Lung (tissue), 17 donors: ENCODE measurements at places on chromosomes 12 and 14. TPM values are rescaled to one million over a fixed set of nuclear protein-coding genes. Genes with fewer than 3 reads are reported as not detected.

DNA sequence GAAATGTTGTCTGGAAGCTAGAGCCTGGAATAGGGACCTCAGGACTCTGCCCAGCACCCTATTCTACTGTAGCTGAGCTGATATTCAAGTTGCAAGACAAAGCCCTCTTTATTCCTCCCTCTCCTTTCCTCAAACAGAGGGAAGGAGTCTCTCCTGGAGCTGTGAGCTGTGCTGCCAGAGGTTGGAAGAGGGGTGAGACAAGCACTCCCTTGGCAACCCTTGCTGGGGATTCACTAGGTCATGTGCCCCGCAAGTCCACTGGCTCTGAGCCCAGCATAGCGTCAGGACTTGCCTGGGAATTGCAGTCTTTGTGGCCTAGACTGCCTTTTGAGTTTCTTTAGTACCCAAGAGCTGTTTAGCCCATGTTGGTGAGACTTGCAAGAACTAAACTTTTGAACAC lies 11.4 kb upstream of the ASCL1 start:
- no peaks in the 10 kb centered on the region for H3K36me3 ChIP-seq
- H3K27me3 ChIP-seq, result peaks cover 21% of the 10 kb centered on the region
- H3K27ac ChIP-seq, result no peak overlapping the region
- no peak overlapping the region for H3K4me3 ChIP-seq
- H3K4me1 ChIP-seq, result no peaks in the 10 kb centered on the region

- H3K27me3 ChIP-seq, result no peaks in the 10 kb centered on the region
- H3K27ac ChIP-seq, result no peak overlapping the region
- DNase-seq, result no peak
- no peaks in the 10 kb centered on the region for H3K36me3 ChIP-seq
- no peaks in the 10 kb centered on the region for H3K4me1 ChIP-seq
These were observed 260.4 kb upstream of the PPFIA2 start for GRCh38 chr12:82019533-82019932.

DNA sequence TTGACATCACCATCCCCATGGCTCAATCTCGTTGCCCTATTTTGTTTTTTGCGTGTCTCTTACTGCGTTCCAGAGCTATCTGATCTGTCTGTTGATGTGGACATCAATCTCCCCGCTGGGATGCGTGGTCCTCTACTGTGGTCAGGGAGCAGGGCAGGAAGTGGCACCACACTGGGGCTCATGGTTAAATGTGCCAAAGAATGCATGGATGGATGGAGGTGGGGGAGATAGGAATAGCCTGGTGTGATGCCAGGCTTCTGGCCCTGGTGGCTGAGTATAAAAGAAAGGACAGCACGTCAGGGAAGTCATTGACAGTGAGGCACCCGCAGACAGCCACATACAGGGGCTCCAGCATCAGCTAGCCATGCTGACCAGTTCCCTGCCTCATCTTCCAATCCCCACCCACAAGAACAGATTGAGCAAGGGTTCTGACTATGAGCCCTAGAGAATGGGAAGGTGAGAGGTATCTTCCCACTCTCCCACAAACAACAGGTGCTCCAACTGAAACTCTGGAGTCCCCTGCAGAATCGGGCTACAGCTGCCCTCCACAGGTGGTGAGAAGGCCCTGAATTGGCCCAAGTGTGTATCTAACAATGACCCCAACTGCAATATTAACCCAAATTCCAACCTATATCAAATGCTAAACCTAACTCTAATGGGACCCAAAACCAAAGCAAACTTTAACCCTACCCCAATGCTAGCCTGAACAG lies 2.7 kb upstream of the BEGAIN start:
- no peak for DNase-seq
- no peak overlapping the region for H3K4me3 ChIP-seq
- H3K27me3 ChIP-seq, result peaks cover 7% of the 10 kb centered on the region
- H3K36me3 ChIP-seq, result no peaks in the 10 kb centered on the region
- H3K27ac ChIP-seq, result no peak overlapping the region
- H3K4me1 ChIP-seq, result peaks cover 9% of the 10 kb centered on the region

GRCh38 chr12:123957196-123957595 lies 15.4 kb downstream of the CCDC92 start:
- no peak overlapping the region for H3K27ac ChIP-seq
- H3K36me3 ChIP-seq, result peaks cover 7% of the 10 kb centered on the region
- H3K4me3 ChIP-seq, result no peak overlapping the region

The TAS2R7 gene
- not detected for polyA plus RNA-seq

DNA sequence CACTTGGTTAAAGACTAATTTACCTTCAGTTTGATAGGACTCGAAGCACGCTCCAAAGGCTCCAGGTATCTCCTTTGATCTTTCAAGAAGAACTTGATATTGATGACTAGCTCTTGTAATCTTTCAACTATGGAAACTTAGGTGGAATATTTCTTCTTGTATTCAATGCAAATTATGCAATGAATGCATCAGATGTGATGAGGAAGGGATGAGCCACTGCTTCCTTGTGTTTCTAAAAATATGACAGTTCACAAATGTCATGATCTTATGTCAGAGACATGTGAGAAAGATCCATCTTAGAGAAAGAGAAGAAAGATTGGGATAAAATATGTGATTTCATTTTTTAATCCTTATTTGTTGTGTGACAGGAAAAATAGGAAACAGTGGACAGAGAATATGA lies 9.9 kb downstream of the RNASE9 start:
- no peak overlapping the region for H3K27ac ChIP-seq
- DNase-seq, result no peak
- no peaks in the 10 kb centered on the region for H3K36me3 ChIP-seq
- no peaks in the 10 kb centered on the region for H3K4me1 ChIP-seq
- H3K4me3 ChIP-seq, result no peak overlapping the region

- no peaks in the 10 kb centered on the region for H3K27me3 ChIP-seq
- H3K27ac ChIP-seq, result no peak overlapping the region
- H3K4me3 ChIP-seq, result no peak overlapping the region
- H3K36me3 ChIP-seq, result no peaks in the 10 kb centered on the region
- peaks cover 18% of the 10 kb centered on the region for H3K4me1 ChIP-seq
These were observed 18.5 kb downstream of the NCOR2 start for GRCh38 chr12:124548854-124549378.
